ENCODE measurements at places on chromosomes 5 and 9.

DNA sequence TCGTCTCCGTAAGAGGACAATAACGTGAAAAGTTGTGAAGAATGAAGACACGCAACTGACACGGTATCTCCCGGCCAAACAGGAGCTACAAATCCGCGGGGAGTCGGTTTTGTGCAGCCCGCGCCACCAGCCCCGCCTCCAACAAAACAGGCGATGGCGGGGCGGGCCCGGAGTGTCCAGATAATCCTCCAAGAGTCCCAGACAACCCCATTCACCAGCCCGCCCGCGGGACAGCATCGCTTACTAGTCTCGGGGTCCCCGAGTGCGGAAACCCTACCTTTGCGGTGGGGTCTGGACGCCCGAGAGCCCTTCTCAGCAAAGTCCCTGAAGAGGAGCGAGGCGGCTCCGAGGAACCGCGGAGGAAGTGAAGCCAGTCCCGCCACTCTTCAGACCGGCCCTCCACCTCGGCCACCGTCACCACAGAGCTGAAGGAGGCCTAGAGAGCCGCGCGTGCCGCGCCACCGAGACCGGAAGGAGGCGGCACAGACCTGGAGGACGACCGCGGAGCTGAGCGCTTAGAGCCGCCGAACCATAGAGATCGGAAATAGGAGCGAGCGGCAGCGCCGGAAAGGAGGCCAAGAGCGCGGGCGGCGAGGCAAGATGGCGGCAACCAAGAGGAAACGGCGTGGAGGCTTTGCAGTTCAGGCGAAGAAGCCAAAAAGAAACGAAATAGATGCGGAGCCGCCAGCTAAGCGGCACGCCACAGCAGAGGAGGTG lies at the start of the genes BRIX1 and RAD1:
BRIX1 (plus strand) TSS at position 573 of the 717 bp plus-strand sequence; CDS start at position 601, 28 bp downstream.
RAD1 (minus strand) TSS at position 366 of the 717 bp plus-strand sequence. CDS start 612 bp downstream, outside the sequence.
- peak; percentile 91 for DNase-seq

DNA sequence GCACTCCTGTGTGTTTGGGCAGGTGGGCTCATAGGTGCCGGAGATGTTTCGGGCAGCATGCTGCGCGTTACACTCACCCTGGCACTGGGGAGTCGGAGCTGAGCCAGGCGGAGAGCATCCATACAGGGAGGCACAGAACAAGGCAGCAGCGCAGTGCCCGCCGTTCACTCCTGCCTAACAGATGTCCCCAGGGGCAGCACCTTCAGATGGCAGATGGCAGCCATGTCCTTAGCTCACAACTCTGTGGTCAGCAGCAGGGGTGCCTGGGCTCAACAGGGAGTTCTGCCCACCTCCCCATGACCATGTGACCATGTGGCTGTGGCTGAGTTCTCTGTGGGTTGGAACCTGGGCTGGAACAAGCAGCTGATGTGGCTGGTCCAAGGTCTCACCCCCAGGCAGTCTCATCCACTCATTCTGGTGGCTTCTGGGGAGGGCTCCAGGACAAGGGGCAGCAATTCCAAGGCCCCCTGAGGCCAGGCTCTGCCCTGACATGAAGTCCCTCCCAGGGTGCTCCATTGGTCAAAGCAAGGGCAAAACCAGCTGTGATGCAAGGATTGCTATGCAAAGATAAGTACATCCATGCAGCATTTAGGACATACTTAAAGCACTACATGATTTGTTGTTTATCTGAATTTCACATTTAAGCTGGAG lies 64.2 kb downstream of the MRPL36 start:
- DNase-seq = no peak

GRCh38 chr5:56262279-56262678 lies 29.1 kb upstream of the ANKRD55 start:
- DNase-seq = no peak

- no peak for DNase-seq
Observed at GRCh38 chr9:124386201-124386600, 29.0 kb downstream of the PSMB7 start.

DNA sequence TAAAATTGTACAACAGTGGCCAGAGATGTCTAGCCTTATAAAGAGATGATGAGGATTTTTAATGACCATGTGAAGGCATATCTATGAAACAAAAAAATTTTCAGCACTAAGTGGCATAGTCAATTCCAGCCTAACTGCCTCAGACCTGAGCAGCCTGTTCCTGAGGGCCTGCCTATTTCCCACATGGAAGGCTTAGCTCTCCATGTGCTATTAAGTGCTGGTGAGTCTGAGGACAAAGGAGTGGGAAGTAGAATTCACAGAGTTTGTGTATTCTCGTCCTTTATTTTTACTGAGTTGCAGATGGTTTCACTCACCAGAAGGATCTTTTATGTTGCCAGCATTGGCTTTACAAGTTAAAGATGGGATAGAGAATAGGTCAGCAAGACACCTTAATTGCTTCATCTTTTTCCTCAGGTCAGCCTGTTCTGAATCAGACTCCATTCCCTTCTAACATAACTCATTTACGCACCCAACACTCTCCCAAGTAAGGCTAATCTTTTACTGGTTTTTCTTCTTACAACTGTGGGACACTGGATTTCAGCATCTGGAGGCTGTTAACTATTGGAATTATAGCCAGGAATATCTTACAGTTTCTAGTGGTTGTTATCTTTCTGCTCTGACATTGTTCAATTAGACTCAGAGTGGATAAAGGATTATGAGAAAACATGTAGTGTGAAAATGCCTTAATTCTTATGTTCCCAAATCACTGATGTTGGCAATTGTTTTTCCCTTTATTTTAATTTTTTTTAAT lies 76.8 kb downstream of the ISOC1 start:
- DNase-seq = no peak

DNA sequence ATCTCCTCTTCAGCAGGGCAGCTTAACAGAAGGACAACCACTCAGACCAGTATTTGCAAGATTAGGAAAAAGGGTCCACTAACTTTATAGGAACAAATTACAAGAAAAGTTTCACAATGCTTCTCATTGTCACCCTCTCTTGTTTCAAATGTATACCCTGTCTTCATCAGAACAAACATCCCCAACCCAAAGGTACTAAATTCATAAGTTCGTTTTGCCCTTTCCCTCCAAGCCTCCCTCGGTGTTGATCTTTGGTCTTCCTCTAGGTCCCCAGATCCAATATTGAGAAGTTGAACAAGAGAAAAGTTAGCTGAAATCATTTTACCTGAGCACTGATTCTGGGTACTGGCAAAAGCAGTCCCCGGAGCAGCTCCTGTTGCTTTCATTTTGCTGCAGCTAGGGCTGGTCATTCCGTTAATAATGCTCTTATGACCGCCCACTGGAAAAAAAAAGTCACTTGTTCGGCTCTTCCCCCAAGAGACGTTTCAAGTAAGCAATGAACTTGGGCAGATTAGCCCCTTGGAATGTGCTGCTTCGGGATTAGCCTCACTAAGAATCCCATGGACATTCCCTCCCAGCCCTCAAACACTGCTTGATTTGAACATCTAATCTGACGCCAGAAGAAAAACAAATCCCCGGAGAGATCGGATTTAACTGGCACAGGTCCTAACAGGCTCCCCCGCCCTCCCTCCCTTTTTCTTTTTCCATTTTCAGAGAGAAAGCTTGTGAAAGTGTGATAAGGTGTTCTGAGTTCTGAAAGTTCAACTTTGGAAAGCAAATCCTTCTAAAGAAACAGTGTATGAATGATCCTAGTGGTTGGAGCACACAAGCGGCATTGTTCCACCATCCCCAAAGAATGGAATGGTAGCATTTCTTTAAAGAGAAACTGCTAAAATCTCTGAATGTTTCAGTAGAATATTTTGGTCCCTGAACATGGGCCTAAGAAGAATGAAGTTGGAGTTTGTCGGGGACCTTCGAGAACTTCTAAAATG lies 252.5 kb downstream of the TRPM3 start:
- DNase-seq = no peak

DNA sequence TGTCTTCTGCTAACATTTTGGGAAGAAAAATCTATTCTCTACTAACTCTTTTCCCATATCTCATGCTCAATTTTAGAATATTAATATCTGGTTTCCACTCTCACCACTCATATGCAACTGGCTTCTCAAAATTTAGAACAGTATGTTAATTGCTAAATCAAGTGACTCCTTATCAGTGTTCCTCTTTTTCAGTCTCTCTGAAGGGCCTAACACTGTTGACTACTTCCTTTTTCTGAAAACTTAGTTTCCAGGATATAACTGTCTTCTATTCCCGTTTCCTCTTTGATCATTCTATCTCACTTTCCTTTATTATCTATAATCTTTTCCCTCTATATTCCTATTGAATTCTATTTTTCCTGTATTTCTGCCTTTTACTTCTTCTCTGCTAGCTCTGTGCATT lies 1717.2 kb upstream of the C9orf72 start:
- no peak for DNase-seq

- no peak for DNase-seq
Observed at GRCh38 chr5:94347130-94347529, 271.3 kb downstream of the KIAA0825 start.

DNA sequence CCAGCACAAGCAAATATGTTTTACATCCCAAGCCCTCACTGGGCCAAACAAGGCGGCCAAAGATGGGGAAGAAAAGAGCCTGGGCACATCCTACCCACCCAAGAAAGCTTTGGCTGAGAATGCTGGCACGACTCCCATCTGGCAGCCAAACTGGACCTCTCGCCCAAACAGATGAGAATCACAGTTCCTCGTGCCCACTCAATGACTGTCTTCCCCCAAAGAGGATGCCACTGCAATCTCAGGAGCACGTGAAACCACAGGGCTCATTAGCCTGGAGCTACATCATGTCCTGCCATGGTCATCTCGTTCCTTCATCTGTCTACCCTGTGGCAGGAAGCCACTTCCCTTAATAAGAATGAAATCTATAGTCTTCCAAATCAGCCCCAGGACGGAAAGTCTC lies 536.8 kb downstream of the BNC2 start:
- no peak for DNase-seq

DNA sequence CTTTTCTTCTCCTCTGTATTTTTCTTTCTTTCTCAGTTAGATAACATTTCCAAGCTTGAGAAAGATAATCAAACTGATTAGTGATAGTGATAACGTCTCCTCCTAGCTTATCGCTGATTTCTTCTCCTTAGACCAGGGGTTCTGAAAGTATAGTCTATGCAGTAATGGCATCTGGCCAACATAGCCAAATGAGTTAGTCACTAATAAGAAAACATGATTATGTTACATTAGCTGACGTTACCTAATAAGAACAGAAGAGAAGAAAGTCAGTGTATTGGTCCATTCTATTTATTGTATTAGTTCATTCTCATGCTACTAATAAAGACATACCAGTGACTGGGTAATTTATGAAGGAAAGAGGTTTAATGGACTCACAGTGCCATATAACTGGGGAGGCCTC lies 111.2 kb downstream of the STRBP start:
- no peak for DNase-seq

GRCh38 chr9:37302277-37302676 lies 120.2 kb upstream of the GRHPR start:
- no peak for DNase-seq

- DNase-seq = no peak
Observed at GRCh38 chr5:36948041-36948440, 71.5 kb downstream of the NIPBL start.

GRCh38 chr9:101463397-101463796 lies 27.8 kb upstream of the ALDOB start:
- DNase-seq = no peak

DNA sequence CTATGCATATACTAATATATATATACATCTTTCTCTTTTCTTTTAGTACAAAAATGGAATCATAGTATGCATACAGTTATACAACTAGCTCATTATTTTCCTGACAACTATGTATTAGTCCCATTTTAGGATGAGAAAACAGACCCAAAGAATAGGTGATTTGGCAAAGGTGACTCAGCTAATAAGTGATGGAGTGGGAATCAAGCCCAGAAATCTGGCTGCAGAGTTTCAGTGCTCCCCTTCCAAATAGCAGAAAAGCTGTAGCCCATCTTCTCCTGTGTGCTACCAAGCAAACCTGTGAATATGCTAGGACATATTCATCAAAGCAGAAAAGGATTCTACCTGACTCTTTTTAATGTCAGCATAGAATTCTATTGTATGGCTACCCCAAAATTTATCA lies 114.7 kb downstream of the ARL15 start:
- no peak for DNase-seq

DNA sequence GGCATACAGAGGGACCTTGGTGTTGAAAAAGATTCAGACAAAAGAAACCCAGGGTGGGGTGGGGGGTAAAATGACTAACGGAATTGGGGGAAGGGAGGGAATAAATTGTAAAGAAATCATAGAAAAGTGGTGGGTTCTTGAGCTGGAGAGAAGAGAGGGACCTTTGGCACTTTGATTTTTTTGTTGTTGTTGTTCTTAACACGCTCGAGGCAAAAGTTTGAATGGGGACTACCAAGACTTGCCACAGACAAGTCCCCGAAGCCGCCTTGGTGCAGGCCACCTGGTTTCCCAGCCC lies 616 bp downstream of the VCAN start:
- no peak for DNase-seq

DNA sequence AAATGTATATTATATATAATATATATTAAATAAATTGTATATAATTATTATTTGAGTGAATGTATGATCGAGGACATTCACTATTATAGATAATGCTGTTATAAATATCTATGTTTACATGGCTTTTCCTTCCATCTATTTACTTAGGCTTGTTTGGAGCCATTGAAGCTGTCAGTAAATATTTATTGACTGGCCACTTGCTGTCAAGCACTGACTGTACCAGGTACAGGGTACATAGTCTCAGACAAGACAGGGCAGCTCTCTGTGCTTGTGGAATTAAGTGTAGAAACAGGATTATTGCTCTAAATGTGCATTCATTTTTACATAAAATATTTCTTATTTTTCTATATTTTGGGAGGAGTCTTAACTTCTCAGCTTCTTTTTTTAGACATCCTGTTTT lies 16.4 kb downstream of the FAXDC2 start:
- DNase-seq = no peak

DNA sequence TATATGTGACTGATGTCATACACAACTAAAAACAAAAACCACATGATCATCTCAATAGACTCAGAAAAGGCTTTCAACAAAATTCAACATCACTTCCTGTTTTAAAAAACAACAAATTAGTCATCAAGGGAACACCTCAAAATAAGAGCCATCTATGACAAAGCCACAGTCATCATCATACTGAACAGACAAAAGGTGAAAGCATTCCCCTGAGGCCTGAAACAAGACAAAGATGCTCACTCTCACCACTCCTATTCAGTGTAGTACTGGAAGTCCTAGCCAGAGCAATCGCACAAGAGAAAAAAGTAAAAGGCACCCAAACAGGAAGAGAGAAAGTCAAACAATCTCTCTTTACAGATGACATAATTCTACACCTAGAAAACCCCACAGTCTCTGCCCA lies 893.5 kb upstream of the EDIL3 start:
- DNase-seq = no peak

- DNase-seq = no peak
Observed at GRCh38 chr9:82680179-82680935, 382.6 kb downstream of the RASEF start.

GRCh38 chr9:98707166-98708102 lies 1.3 kb downstream of the GABBR2 start:
- DNase-seq = no peak
